ENCODE measurements at places on chromosomes 13 and 19.

GRCh38 chr19:10460714-10461046 is 40.3 kb downstream of the PDE4A start:
- no peak for DNase-seq

- no peak for DNase-seq
These were observed 2.0 kb upstream of the LENG9 start for GRCh38 chr19:54465426-54466109.

GRCh38 chr19:32041681-32042292 is 303.6 kb upstream of the ZNF507 start:
- peak; percentile 10 for DNase-seq

- DNase-seq: peak; percentile 44
These were observed 1.1 kb upstream of the ZNF763 start for GRCh38 chr19:11963566-11964355.
